ENCODE measurements at places on chromosomes 1 and 21. TPM values are rescaled to one million over a fixed set of nuclear protein-coding genes. Genes with fewer than 3 reads are reported as not detected.

DYNLT5 gene
- total RNA-seq, result 1.4 TPM

CACNA1S gene
- not detected for total RNA-seq

FLG gene
- total RNA-seq, result not detected

HEYL gene
- total RNA-seq, result 32.8 TPM

LORICRIN gene
- not detected for total RNA-seq

SEMA4A gene
- total RNA-seq, result 45.9 TPM

G0S2 gene
- 15.5 TPM for total RNA-seq

RRP1 gene
- total RNA-seq, result 18.7 TPM

ANGPTL7 gene
- total RNA-seq, result 0.19 TPM

Measured in kidney (tissue), 22 donors.